ENCODE measurements at places on chromosomes 5 and 9.

- DNase-seq = no peak
Observed at GRCh38 chr9:114558027-114558675, 29.4 kb upstream of the ATP6V1G1 start.

DNA sequence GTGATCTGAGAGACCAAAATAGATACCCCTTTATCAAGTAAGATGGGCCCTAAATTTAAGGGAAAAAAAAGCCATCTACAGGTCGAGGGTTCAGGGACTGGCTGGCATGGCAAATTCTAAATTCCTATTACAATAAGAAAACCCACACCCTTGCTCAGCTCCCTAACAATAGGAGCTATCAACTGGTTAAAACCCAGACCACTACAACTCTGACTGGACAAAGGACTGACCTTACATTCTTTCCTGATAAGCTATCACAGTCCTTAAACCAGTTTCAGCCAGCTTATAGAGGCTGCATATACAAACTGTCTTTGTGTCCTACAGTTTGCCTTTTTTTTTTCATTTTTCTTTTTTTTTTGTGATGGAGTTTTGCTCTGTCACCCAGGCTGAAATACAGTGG, 803.6 kb downstream of the NR2F1-AS1 start:
- DNase-seq = no peak

DNA sequence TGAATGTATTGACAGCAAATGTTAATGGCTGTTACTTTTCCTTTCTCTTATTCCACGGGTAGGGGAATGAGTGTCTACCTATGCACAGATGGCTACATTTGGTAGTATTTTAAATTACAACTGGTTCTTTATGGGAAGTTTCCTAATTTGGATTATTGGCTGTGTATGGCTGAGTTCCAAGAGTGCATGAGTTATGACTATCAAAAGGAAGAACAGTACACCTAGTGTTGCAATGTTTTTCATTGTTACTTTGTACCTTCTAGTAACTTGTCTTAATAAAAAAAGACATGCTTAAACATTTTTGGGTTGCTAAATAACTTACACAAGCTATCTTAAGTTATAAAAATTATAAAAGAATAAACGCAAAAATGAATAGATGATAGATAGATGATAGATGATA, 35.8 kb upstream of the MAMDC2 start:
- no peak for DNase-seq

DNA sequence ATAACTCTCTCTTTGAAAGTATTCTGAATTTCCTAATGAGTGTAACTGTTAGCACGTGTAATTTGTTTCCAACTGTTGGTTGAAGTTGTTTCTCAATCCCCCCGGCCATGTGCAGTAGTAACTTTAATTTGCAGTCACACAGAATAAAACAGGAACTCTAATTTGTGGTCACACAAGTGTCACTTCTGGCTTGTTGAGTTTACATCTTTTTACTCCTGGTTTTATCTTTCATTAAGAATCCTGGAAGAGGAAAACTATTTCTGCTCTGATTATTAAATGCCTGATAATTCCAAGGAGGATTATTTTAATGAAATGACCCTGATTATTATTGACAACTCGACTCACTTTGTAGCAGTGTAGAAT, 1.2 kb downstream of the SCAMP1 start:
- no peak for DNase-seq

DNA sequence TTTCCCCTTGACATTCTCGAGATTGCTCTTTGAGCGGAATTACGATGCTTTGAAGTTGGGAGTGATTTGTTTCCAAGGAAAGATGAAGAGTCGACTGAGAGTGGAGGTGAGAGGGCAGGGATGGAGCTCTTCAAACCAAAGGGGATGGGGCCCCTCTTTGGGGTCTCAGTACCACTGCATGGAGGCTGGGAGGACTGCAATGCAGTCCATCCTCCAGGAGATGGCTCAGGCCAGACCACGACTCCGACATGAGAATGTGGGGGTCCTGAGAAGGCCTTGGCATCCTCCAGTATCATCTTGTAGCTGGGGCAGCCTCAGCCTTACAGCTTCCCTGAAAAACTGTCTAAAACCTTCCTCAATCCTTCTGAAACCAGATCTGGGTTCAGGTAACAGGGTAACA, 51.1 kb upstream of the CDKN2AIPNL start:
- DNase-seq = no peak

DNA sequence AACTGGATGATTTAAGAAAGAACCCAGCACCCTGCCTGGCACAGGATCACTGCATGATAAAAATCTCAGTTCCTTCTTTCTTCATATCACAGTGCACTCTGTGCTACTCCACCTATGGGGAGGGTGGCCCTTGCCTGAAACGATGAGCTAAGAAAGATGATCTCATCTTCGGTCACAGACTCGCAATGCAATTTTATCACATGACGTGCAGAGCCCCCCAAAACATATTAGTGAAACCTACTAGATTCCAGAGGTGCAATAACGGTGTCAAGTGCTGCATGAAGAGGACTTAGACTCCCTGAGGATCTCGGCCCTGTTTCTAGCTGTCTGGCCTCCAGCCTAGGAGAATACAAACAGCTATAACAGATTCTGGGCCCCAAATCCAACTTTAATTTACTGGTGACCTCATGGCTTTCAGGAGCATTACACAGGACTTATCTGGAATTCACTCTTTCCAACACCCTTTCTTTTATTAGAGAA, 104.0 kb downstream of the EBF1 start:
- DNase-seq = no peak

DNA sequence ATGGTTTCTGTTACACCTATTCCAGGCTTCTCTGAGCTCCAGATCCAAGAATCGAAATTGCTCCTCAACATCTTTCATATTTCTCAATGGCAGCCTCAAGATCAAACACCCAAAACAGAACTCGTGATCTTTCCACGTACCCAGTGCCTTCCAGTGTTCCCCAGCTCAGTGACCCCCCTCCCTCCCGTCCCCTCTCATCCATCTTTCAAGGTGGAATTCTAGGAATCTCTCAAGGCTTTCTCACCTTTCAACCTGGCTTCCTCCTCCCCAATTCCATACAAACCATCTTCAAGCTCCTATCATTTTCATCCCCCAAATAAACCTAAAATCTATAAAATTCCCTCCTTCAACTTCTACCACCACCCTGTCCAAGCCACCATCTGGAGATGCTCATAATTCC, 615.3 kb downstream of the BNC2 start:
- DNase-seq = no peak

GRCh38 chr5:78116167-78116566, 178.3 kb downstream of the AP3B1 start:
- no peak for DNase-seq
